ENCODE measurements at places on chromosomes 1 and 21.

- peak; percentile 58 for DNase-seq
These were observed 3.5 kb downstream of the PIK3CD start for GRCh38 chr1:9654834-9655723.

- peak; percentile 8 for DNase-seq
These were observed 717 bp downstream of the CRYZL1 start for GRCh38 chr21:33640697-33641351.

- DNase-seq, result peak; percentile 60
These were observed 7.1 kb upstream of the CLDN19 start for GRCh38 chr1:42747125-42747524.

- no peak for DNase-seq
These were observed 485 bp downstream of the EFNA1 start for GRCh38 chr1:155127967-155128754.

GRCh38 chr1:158286487-158286886, 3.2 kb upstream of the CD1C start:
- DNase-seq, result no peak

GRCh38 chr1:26711777-26712176, 16.0 kb downstream of the ARID1A start:
- no peak for DNase-seq

- peak; percentile 12 for DNase-seq
These were observed 2.5 kb downstream of the MPZ start for GRCh38 chr1:161307230-161307768.

Data from stimulated activated naive CD8-positive, alpha-beta T cell treated with anti-CD3 and anti-CD28 coated beads, Interleukin-15, Interleukin-2, amounts not matched to agents 100 U/mL and 50 U/mL, for 24 hours (primary cell).